ENCODE measurements at places on chromosomes 3 and 15. TPM values are rescaled to one million over a fixed set of nuclear protein-coding genes. Genes with fewer than 3 reads are reported as not detected.

Gene HRG
- not detected for total RNA-seq

Gene P2RY12
- total RNA-seq = not detected

Gene MKRN3
- total RNA-seq = under 0.01 TPM

Gene CCR3
- not detected for total RNA-seq

Gene AHSG
- not detected for total RNA-seq

Gene XCR1
- total RNA-seq = not detected

Gene FILIP1L
- total RNA-seq = 12.6 TPM

Gene PDIA3
- 161 TPM for total RNA-seq

Gene MRPL46
- 23.0 TPM for total RNA-seq

Gene C3orf70
- 0.50 TPM for total RNA-seq

Gene SNAP23
- 43.9 TPM for total RNA-seq

Gene KBTBD13
- total RNA-seq = not detected

Gene PRR20G
- not detected for total RNA-seq

Gene NR1I2
- total RNA-seq = under 0.01 TPM

Gene HDC
- total RNA-seq = not detected

Gene NAALADL2
- 1.0 TPM for total RNA-seq

Gene MYLK
- 149 TPM for total RNA-seq

Gene PLA1A
- total RNA-seq = not detected

Gene FAM3D
- total RNA-seq = not detected

Gene POLQ
- 4.7 TPM for total RNA-seq

Gene PTPRG
- total RNA-seq = 31.9 TPM

Gene GUCA1C
- total RNA-seq = not detected

Gene GOLGA8R
- total RNA-seq = 0.30 TPM

Gene MANF
- 87.9 TPM for total RNA-seq

Gene ZNF80
- not detected for total RNA-seq

Gene PIGB
- 8.2 TPM for total RNA-seq

Gene RASL12
- total RNA-seq = 8.5 TPM

Gene GPR62
- total RNA-seq = 0.15 TPM

Gene CX3CR1
- total RNA-seq = 0.15 TPM

Gene PRRT3
- total RNA-seq = 3.2 TPM

Gene ADAMTS17
- total RNA-seq = 0.30 TPM

Gene ADAMTSL3
- 1.0 TPM for total RNA-seq

Gene CCR8
- total RNA-seq = not detected

Gene SCG3
- not detected for total RNA-seq

Gene TMC3
- not detected for total RNA-seq

Data from bronchus fibroblast of lung (primary cell).